ENCODE measurements at places on chromosomes 11 and 22.

DNA sequence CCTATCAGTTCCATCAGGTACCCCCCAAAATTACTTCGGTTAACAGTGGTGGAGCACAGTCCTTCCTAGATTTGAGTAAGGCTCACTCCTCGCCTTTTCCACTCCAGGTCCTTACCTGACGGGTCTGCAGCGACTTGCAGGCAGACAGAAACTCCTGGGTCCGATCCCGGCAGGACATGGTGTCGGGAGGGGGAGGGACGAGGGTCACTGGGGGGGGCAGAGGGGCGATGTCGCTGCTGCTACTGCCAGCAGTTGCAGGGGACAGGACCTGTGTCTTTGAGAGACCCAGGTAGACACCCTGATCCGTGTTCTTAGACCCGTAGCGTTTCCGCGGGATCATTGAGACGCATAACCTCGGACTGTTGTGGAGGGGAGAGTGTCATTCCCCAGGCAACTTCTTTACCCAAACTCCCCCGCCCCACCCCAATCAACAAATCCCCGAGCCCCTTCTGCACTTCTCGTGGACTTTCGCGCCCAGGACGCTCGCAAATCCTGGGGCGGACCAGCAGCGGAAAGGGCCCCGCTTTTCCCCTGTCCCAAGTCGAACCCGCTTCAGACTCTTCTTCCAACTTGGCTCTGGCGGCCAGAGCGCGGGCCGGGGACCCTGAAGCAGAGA lies 839 bp downstream of the STX5 start:
- no peak for DNase-seq

DNA sequence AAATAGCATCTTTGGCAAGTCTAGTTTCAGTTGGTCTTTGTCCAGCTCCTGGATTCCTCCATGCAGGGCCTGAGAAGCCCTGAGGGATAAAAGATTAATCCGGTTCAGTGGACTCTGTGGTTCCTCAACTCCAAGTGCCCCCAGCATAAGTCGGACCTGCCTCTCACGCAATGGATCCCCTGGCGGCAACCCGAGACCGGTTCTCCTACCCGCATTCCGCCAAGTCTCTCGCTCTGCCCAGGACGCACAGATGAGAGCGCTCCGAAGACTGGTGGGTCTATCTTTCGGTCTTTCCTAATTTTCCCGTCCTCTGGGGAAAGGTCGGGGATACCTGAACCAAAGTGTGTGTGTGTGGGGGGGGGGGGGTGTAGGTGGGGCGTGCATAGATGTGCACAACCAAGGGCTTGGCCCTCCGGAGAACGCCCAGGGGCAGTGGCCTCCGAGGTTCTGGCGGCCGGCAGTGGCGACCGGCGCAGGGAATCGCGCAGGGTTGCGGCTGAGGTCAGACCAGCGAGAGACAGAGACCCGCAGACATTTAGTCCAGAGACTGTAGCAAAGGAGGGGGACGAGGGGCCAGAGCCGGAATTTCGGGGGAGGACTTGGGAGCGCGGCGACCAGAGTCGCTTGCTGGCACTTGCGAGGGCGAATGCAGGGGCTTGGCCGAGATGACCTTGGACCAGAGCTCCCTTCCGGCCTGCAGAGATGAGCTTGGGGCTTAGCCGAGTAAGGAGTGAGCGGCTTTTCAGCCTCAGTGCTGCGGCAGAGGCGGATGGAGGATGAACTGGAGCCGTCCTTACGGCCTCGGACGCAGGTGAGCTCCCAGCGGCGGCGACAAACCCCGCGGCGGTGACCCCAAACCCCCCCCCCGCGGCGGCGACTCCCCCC lies 712 bp upstream of the SLC2A11 start:
- DNase-seq = no peak

- no peak for DNase-seq
Observed at GRCh38 chr11:102929972-102930371, 25.6 kb downstream of the MMP13 start.

- no peak for DNase-seq
Observed at GRCh38 chr22:23255506-23256170, 75.3 kb downstream of the BCR start.

DNA sequence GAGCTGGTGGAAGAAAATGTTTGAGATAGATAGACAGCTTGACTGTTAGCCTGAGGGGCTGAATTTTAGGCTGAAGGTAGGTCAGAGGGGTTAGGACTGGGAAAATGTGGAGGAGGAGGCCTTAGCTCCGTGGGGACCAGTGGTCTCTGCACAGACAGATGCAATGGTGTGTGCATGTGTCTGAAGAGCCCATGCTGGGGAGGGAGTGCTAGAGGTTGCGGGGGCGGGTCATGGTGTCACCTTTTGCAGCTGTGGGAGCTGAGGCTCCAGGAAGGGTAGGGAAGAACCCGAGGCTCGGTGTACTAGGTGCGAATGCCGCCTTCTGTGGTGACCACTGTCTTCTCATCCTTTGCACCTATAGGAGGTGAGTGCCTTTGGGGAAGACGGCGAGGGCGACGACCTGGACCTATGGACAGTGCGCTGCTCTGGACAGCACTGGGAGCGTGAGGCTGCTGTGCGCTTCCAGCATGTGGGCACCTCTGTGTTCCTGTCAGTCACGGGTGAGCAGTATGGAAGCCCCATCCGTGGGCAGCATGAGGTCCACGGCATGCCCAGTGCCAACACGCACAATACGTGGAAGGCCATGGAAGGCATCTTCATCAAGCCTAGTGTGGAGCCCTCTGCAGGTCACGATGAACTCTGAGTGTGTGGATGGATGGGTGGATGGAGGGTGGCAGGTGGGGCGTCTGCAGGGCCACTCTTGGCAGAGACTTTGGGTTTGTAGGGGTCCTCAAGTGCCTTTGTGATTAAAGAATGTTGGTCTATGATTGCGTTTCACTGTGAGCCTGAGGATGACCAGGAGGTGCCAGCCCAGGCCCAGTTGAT lies 1.6 kb downstream of the SDF2L1 start:
- DNase-seq = no peak

GRCh38 chr11:9657531-9657930 lies 6.3 kb upstream of the SWAP70 start:
- DNase-seq = no peak

DNA sequence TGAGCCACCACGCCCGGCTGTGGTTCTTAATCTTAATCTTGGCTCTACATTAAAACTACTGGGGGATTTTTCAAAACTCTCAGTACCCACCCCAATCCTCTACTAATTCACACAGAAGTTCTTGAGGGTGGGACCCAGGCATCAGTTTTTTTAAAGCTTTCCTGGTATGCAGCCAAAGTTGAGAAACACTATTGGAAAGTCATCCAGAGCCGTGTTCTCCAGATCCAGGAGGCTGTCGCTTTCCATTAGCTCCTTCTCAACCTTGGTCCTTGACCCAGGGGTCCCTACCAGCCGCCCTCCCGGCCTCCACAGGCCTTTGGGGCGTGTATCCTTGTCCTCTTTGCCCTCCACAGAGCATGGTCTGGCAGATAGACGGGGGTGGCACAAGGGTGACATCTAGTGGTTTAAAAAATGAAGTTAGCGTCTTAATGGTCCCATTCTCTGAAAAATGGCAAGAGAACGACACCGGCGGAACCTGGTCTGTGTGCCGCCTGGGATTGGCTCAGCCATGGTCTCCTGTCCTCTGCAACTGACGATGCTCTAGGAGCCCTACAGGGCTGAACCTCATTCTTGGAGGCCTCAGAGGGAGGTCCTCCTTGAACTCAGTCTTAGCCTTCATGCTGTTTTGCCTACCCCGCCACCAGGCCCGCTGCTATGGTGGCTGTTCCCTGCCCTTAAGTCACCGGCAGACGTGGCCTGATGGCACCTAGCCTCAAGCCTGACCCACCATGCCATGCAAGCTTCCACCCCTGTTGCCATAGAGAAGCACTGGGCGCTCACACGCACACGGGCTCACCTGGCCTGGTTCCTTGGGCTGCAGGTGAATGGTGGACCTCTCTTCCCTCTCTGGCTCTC lies 152.0 kb upstream of the SYN3 start:
- no peak for DNase-seq

- DNase-seq = no peak
Observed at GRCh38 chr11:130282111-130282510, 32.6 kb downstream of the ZBTB44 start.

GRCh38 chr11:103055221-103055890 lies 36.6 kb downstream of the DCUN1D5 start:
- no peak for DNase-seq

DNA sequence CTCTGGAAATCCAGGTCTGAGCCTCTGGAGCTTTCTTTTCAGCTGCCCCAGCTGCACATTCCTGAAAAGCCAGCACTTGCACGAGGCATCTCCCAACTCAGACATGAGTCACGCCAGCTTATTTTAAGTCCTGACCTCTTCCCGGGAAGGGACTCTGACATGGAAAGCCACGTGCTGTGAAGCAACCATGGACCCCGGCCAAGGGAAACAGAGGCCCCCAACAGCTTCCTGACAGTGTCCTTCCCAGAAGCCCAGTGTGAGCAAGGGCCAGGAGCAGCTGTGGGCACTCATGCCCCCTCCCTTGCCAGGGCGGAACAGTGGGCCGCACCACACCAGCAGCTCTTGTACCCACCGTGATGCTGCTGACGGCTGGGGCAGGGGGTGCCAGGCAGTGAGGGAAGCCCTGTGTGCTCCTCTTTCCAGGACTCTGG lies 118.8 kb upstream of the CADM1 start:
- no peak for DNase-seq

- DNase-seq = no peak
Observed at GRCh38 chr11:117818041-117818873, 6.3 kb downstream of the FXYD2 start.

DNA sequence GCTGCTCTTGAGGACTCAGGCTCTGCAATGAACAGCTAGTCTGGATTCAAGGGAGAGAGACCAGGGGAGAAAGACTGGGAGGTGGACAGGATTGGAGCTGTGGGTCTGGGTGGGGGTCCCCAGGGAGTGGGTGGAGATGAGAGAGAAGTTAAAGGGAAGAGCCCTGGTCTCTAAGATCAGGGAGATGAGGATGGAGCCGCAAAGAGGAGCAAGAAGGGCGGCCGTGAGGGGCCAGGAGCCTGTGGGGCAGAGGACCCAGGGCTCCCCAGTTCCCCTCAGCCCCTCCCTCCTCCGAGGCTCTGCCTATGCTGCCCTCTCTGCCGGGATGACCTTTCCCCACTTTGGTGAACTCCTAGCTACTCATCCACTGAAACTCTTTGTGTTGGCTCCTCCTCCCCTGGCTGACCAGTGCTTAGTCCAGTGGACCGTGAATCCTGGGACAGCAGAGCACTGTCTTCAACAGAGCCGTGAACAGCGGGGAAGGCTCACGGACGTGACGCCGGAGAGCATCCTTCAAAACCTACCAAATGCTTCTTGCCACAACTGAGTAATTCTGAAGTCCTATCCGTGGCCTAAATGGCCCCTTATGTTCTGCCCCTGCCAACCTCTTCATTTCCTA lies 16.4 kb upstream of the RFPL3 start:
- DNase-seq = no peak

GRCh38 chr11:66598993-66599392 lies 6.0 kb downstream of the CCS start:
- no peak for DNase-seq

DNA sequence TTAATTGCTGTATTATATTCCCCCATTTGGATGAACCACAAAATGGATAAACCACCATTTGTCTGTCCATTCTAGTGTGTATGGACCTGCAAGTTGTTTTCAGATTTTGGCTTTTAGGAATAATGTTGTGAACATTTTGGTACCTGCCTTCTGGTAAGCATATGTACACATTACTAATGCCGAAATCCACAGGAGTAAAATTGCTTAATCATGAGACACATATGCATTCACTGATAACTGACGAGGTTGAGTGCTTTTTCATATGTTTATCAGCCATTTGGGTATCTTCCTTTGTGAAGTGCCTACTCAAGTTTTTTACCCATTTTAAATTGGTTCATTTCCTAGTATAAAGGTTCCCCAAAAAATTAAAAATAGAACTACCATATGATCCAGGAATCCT lies 34.2 kb downstream of the OSBP2 start:
- DNase-seq = no peak

- no peak for DNase-seq
Observed at GRCh38 chr11:8206251-8207079, 37.6 kb upstream of the RIC3 start.

DNA sequence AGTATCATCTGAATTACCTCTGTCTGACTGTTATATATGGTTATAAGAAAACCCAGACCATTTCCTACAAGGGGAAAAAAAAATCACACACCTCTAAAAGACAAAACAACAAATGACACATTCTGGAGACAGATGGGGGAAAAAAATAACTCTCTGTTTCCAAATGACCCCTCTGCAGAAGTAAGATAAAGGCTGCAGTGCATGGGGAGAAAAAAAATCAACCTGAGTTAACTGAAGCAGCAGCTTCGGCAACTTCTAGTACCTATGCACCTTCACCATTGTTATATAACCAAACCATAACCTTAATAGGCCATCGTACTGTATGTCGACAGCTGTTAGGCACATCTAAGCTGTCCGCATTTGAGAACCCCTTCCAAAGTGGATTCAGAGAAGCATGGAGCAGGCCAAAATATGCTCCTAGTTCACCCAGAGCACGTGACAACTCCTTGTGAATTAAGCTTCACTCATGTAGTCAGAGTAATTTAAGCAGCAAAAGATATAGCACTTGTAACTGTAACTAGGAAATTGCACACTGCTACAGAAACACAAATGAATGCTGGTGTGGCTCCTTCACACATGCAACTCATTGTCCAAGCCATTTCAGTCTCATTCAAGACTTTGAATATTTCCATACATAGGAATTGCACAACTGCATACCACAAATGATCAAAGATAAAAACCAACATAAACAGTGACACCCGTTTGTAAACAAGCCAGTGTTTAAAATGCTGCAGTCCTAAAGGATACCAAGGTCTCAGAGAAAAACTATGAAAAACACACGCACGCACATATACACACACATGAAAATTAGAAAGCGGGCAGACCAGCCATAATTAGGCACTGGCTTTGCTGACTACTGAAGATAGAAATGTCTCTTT lies 2.7 kb downstream of the SIK3 start:
- DNase-seq = no peak

GRCh38 chr11:15569305-15570025 lies 454.7 kb downstream of the INSC start:
- no peak for DNase-seq

- no peak for DNase-seq
Observed at GRCh38 chr11:125724125-125724524, 22.0 kb upstream of the PATE1 start.

DNA sequence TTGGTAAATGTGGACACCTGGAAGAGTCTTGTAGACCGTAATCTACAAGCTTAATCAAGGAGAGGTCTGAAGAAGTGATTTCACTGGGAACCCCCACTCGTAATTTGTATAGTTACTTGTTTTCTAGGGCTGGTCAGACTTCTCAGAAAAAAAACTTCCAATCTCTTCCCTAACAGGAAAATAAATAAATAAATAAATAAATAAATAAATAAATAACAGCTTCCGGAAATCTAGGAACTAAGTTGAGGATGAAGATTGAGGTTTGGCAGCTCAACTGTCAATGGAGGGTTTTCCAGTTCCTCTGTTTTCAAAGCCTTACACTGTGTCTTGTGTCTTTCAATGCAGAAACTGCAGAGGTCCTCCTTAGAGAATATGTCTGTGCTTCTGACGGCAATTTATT lies 17.7 kb upstream of the TYR start:
- no peak for DNase-seq

DNA sequence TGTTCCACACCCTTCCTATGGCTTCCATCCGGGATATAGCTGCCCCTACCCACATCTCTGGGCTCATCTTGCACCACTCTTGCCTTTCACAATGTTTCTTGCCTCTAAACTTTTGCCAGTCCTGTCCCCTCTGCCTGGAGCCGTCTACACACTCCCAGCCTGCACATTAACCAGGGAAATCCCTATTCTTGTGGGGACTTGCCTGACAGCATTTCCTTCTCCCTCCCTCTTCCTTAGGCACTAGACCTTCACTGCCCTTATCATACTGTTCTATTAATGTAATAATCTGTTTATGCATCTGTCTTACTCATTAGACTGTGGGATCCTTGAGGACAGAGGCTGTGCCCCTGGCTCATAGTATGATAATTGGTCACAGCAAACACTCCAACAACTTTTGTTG lies 5.8 kb upstream of the TTC12 start:
- no peak for DNase-seq

All from activated naive CD4-positive, alpha-beta T cell (primary cell).